ENCODE measurements at places on chromosomes 12 and 14.

DNA sequence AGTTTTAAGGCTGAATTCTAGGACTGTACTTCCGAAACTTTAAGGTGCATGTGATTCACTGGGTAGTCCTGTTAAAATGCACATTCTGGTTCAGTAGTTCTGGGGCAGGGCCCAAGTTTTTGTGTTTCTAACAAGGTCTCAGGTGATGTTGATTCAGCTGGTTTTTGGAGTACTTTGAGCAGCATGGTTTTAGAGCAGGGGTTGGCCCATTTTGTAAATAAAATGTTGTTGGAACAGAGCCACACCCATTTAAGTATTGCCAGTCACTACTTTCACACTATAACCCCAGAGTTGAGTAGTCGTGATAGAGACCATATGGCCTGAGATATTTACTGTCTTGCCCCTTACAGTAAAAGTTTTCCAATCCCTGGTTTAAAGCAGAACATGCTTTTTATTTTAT, 111.3 kb downstream of the SYNE2 start:
- DNase-seq: no peak

GRCh38 chr12:95179011-95179410, 38.3 kb downstream of the FGD6 start:
- no peak for DNase-seq

GRCh38 chr14:21103411-21103709, 2.5 kb downstream of the TMEM253 start:
- no peak for DNase-seq

- DNase-seq: peak; percentile 11
Measured at GRCh38 chr14:55129086-55129427, at the start of gene LGALS3. TSS of gene LGALS3 (plus strand) at chr14:55129252. CDS start at chr14:55137374, 8,122 bp downstream.

GRCh38 chr14:58332561-58332960, 34.2 kb downstream of the ARID4A start:
- no peak for DNase-seq

GRCh38 chr14:102565331-102565887, 27.0 kb upstream of the RCOR1 start:
- no peak for DNase-seq

DNA sequence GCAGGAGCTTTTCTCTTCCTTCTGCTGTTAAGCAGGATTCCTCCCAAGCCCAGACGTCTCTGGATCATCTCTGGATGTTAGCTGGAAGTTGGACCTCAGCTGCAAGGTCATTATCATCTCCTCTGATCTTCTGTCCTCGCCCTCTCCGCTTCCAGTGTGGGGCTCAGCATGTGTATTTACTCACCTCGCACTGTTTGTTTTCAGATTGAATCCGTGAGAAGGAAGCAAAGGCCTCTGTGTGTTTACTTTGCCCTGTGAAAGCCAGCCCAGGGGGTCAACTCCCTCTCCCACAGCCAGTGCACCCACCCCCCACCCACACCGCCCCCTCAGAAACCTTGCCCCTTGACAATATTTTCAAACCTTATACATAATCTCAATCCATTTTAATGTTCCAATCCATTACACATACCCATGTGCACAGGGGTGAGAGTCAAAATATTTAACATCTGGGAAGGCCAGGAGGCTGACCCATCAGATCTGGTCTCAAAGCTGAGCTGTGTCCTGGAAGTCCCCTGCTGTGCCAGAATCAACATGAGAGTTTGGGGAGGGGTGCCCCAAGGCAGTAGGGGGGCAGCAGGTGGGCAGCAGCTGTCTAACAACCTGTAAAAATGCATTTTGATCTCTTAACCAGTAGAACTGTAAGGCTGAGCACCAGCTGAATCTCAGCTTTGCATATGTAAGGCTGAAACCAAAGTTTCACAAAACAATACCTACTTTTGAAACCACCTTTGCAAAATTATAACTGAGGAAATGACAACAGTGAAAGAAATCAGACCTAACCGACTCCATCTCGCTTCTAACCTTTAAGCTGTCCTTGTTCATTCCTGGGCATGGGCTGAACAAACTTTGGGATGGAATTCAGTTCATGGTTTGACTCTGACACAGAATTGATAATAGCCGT, 157.9 kb downstream of the ZNF664 start:
- no peak for DNase-seq

- DNase-seq: no peak
Measured at GRCh38 chr12:131738196-131738595, 27.3 kb downstream of the SFSWAP start.

GRCh38 chr14:105647784-105648608, 121.6 kb downstream of the TMEM121 start:
- DNase-seq: no peak

DNA sequence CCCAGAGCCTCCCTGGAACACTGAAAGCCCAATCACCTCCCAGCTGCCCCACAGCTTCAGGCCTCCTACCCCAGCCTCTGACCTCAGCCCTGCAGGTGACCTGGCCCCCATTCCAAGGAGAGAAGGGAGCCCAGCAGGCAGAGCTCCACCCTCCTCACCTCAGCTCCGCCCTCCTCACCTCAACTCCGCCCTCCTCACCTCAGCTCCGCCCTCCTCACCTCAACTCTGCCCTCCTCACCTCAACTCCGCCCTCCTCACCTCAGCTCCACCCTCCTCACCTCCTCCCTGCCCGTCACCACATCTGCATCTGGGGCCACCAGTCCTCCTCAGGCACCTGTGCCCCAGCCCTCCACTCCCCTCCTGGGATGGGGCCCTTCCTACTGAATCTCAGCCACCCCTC, 112.2 kb upstream of the SFSWAP start:
- DNase-seq: no peak
